ENCODE measurements at places on chromosomes 2 and 18.

DNA sequence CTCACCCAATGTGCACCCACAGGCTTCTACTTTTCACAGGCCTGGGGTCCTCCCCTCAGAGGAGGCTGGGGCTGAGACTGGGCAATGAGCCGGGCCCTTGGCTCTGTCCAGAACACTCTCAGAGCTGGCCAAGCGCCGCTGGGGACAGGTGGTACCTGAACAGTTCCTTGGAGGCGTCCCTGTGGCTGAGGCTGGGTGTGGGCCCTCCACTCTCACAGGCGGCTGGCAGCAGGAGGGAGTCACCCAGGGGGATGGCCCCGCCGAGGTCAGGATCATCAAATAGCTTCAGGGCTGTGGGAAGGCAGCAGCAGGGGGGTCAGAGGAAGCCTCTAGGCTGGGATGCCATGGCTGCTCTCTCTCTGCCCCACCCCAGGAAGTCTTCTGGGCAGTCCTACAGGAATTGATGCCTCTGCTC is 27.1 kb downstream of the HS1BP3 start:
- DNase-seq = no peak

- no peak for DNase-seq
Measured at GRCh38 chr2:69279211-69279610, 107.8 kb downstream of the GFPT1 start.

DNA sequence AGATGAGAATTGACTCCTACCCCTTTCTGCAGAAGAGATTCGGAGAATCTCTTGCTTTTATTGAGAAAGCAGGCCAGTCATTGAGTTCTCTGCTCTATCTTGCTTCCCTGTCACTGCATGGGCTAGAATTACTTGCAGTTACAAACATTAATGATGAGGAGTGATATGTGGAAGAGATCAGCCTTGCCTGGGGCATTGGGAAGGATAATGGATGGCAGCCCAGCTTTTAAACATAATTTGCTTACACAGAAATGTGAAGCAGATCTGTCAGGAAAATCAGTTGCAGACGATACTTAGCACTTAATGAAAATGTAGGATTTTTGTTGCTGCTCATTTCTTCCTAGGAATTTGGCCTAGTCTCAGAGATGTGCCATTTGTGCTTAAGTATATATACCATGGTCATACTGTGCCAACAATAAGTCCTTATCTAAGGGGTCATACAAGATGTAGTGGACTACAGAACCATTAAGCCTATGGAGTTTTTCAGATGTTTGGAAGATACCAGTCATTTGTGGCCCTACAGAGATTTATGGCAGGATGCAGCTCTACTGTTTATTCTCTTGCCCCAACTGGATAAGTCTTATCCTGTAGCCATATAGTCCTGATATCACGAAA is 92.7 kb downstream of the XRCC5 start:
- DNase-seq = no peak

DNA sequence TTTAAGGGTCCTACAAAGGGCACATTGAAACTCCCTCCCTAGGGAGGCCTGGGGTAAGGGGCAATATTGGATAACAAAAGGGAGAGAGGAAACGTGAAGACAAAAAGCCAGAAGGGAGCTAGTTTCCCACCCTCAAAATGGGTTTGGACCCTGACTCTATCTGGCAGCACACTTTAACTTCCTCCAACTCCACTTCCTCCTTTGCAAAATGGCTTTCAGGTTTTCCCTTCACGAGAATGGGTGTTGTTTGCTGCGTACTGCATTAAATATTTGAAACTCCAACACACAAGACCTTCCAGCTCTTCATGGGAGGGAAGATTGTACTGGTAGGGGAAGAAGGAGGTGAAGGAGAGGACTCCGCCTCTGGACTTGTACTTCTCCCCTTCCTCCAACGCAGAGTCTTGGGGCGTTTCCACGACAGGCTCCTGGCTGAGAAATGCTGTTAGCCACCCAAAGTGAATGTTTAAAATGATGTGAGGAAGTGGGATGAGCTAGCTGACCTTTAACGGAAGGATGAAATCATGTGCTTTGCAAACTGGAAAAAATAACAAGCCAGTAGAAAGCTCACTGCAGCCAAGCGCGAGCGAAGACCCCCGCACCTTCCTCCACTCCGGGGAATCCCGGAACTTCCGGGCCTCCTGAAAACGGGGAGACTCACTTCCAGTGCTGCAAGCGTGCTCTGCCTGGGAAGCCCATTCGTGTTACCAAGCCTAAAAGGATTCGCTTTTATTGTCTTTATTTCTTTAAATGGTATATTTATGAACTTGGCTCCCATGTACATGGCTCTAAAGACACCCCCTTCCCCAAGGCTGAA is 85.6 kb downstream of the VIT start:
- no peak for DNase-seq

DNA sequence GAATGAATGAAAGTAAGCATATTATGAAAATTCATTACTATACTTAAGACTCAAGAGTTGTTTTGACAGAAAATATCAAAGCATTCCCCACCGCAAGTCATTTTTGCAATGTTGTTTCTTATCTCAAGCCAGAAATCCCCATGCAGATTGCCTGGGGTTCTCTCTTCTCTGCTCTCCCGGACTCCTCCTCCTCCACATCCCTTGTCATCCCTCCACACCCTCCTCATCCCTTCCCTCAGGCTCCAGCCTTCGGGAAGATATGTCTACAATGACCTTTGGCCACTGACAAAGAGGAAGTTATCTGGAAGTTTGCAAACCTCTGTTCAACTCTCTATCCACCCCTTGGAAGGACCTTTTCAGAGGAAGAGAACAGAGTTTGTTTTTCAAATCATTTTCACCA is 11.9 kb downstream of the TFCP2L1 start:
- no peak for DNase-seq

GRCh38 chr2:70181363-70181956 is 9.4 kb downstream of the C2orf42 start:
- DNase-seq = no peak

GRCh38 chr18:63120620-63121019 is 198.9 kb downstream of the BCL2 start:
- DNase-seq = no peak

- no peak for DNase-seq
Measured at GRCh38 chr2:207926133-207926988, 99.0 kb downstream of the PLEKHM3 start.

DNA sequence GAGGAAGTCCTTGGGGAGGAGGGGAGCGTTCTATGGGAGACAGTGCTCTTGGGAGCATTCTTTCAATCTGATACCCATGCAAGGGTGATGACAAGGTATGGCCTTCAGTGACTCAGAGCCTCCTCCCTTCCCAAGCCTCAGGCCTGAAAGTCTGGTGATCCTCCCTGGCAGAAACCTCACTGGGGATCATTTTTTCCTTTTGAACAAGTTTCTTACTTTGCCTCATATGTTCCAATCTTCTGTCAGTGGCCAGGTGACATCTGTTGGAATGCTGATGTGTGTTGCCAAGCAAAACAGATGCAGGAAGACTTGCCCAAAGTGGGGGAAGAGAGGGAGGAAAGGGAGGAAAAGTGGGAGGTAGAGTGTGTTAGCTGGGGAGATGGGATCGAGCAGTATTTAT is 224.8 kb downstream of the NEDD4L start:
- no peak for DNase-seq

- DNase-seq = no peak
Measured at GRCh38 chr2:40373111-40373510, 78.8 kb downstream of the SLC8A1 start.

- no peak for DNase-seq
Measured at GRCh38 chr2:150681120-150681804, 193.8 kb upstream of the RND3 start.

GRCh38 chr2:50878251-50878650 is 153.7 kb downstream of the NRXN1 start:
- no peak for DNase-seq

GRCh38 chr2:72859831-72860262 is 27.4 kb upstream of the SPR start:
- peak; percentile 78 for DNase-seq
